ENCODE measurements at places on chromosomes 5 and 9.

DNA sequence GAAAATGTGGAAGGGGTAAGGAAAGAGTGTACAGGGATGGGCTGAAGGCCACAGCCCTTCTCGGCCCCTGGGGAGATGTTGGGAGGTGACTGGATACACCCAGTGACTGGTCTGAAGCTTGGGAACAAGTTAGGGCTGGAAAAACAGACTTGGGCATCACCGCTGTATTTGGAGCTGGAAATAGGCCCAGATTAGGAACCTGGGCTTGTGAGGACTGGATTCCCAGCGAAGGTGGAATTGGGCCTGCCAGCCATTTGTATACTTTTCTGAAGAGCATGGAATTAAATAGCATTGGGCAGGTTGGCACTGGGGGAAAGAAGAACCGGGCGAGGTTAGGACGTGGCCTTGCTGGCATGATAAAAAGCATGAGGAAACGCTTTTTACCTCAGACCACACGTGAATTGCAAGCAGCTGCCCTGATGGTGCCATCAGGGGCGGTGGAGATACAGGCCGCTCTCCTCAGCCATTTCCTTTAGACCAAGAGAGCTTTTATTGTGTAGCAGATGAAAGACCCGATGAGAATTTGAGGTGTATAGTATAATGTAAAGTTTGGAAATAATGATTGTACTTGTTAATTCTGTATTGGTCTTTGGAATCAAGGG lies 37.8 kb downstream of the OTULIN start:
- DNase-seq: no peak

DNA sequence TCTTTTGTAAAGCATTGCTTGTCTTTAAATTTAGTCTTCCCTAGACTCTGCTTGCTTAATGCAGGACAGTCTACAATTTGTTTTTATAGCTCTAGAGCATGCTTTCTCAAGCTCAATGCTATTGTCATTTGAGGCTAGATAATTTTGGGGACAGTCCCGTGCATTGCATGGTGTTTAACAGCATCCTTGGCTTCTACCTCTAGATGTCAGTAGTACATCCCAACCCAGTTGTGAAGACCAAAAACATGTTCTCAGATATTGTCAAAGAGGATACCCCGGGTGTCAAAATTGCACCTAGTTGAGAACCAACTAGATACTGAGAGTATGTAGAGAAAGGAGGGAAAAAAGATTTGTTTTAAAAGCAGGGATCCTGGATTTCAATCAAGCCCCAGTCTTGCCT lies 277.5 kb downstream of the CEMIP2 start:
- no peak for DNase-seq

DNA sequence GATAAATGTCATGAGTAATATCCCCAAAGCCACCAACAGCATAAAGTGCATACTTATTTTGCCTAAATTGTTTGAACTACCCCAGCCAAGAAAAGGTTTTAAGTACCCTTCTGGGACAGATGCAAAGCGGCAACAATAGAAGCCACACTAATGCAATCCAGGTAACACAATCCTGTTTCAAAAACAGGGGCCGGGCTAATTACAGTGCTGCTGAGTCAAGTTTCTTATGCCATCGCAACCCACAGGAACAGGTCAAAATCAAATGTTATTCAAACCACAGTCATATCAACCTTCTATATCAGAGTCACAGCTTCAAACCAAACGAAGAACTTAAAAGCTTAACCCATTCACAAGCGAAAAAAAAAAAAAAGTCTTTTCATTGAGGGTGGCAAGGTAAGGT lies 28.3 kb downstream of the EBF1 start:
- DNase-seq: no peak

- no peak for DNase-seq
Observed at GRCh38 chr5:37773809-37774208, 66.0 kb downstream of the GDNF start.

DNA sequence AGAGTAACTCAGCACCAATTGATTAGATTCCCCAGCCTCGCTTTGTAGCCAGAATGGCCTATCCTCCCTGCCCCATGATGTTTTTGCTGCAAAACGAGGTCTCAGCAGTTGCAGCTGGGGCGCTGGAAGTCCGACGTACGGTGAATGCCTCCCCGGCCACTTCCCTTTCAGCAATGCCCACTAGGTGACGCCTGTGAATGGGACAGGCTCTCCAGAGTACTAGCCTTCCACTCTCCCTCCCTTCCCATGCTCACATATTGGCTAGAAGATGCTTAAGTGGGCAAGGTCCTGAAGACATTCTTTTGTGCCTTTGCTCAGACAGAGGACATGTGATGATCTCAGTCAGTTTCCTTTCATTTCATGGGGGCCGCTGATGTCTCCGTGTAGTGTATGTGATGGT lies 50.8 kb downstream of the DMRT2 start:
- DNase-seq: no peak
